Glutamatergic neuron (in vitro differentiated cells): ENCODE measurements at places on chromosomes 5 and 9.
A peak's percentile ranks its signal among the peaks of the same experiment; 100 is the strongest.

DNA sequence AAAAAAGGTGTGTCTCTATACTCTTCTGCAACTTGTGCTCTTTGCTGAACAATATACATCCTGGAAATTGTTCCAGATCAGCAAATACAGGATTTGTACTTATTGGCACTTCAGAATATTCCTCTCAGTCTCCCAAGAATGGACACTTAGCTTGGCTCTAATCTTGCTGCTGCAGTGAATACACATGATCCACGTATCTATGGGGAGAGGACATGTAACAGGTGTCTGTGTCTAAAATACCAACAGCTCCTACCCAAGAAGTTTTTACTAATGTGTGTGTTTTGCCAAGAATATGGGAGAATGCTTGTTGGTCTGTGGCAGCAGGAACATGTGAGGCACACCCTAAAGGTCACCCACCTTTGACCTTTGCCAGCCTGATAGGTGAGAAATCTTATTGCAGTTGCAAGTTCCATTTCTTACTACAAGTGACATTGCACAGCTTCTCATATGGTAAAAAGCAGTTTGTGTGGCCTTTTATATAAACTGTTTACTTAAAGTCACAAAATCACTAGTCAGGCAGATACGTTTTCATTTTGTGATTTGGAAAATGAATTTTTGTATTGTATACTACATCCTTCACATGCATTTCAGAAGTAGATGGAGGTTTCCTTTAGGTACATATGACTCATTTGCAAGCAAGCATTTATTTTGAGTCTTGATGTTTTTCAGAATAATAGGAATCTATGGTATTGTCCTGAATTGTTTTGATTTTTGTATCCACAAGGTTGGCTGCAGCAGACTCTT, 35.8 kb downstream of the PHF2 start:
- H3K27ac ChIP-seq: no peak overlapping the region
- peaks cover 13% of the 10 kb centered on the region for H3K36me3 ChIP-seq
- peaks cover 2% of the 10 kb centered on the region for H3K27me3 ChIP-seq
- H3K4me3 ChIP-seq: no peak overlapping the region

- H3K4me1 ChIP-seq: no peaks in the 10 kb centered on the region
- H3K27me3 ChIP-seq: no peaks in the 10 kb centered on the region
- no peak for DNase-seq
- H3K27ac ChIP-seq: no peak overlapping the region
Observed at GRCh38 chr5:83538786-83539462, 67.4 kb downstream of the VCAN start.

- H3K36me3 ChIP-seq: no peaks in the 10 kb centered on the region
- H3K4me3 ChIP-seq: no peak overlapping the region
- peaks cover 3% of the 10 kb centered on the region for H3K27me3 ChIP-seq
Observed at GRCh38 chr9:128026773-128027541, 40.2 kb downstream of the NAIF1 start.

- peaks cover 10% of the 10 kb centered on the region for H3K4me1 ChIP-seq
- no peak overlapping the region for H3K27ac ChIP-seq
- peaks cover 2% of the 10 kb centered on the region for H3K27me3 ChIP-seq
- no peak overlapping the region for H3K4me3 ChIP-seq
Observed at GRCh38 chr9:16257604-16258003, 612.9 kb downstream of the BNC2 start.

GRCh38 chr5:38758774-38759600, 86.8 kb upstream of the OSMR start:
- no peak overlapping the region for H3K4me3 ChIP-seq
- DNase-seq: no peak
- H3K36me3 ChIP-seq: no peaks in the 10 kb centered on the region
- no peak overlapping the region for H3K27ac ChIP-seq
- H3K27me3 ChIP-seq: peaks cover 2% of the 10 kb centered on the region

DNA sequence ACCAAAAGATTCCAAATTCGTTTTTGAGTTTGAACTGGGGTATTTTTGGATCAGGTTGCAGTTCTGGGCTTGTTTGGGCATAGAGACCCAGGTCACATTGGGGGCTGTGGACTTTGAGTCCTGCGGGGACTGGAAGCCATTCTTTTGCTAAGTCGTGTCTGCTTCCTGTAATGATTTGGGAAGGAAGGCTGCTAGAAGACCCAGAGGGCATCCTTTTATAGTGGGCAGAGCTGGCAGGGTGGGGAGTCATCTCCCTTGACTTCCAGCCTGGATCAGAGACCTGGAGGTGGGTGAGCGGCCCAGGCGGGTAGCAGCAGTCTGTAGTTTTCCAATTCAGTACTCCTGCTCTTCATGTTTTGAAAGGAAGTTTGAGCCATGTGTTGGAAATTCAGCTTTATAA, 11.3 kb downstream of the ZNF618 start:
- DNase-seq: no peak
- peaks cover 3% of the 10 kb centered on the region for H3K27me3 ChIP-seq
- H3K36me3 ChIP-seq: peaks cover 9% of the 10 kb centered on the region

DNA sequence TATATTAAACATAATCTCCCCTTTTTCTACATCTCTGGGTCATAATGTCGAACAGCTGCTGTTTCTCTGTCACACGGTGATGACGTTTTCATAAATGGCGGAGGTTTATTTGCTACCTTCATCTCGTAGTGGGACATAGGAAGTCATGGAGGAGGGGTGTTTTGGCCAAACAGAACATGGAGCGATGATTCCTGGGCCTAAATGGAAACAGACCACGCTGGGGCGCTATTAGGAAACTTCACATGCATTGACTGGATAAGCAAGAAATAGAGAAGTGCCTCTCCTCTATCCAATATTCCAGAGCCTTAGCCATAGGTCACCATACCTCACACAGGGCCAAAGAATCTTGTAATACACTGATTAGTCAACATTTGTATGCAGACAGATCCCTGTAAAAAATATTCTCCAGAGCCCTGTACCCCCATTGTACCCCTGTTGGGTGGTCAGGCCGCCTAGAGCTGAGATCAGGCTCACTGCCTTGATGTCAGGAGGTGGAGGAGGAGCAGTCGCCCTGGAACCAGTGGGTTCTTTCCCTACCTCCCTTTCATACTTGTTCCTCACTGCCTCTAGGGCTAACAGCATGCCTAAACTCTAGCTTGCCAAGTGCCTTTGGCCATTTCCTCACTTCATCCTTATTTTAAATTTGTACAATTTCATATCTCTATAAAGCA, 77.8 kb upstream of the SPIN1 start:
- peaks cover 3% of the 10 kb centered on the region for H3K4me1 ChIP-seq
- no peak overlapping the region for H3K4me3 ChIP-seq
- DNase-seq: no peak
- H3K27me3 ChIP-seq: no peaks in the 10 kb centered on the region

DNA sequence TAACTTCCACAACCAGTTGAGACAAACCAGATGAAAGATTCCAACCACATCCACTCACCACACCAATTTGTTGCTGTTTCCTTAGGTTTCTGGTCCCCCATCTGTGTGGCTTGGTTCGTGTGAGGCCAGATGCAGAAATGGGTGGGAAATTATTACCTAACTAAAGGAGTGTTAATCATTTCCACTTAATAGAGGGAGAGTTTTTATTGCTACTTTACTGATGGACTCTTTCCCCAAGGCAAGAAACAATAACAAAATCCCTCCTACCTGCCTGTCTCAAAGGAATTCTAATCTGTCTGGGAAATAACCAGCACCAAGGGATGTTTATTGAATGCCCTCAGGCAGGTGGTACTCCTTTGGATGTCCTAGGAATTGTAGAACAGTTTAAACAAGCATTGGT, 76.3 kb downstream of the TMEM167A start:
- H3K4me1 ChIP-seq: peaks cover 40% of the 10 kb centered on the region
- H3K27ac ChIP-seq: peak overlapping the region; percentile 46
- no peaks in the 10 kb centered on the region for H3K27me3 ChIP-seq
- DNase-seq: no peak
- no peaks in the 10 kb centered on the region for H3K36me3 ChIP-seq

- H3K27ac ChIP-seq: no peak overlapping the region
- H3K36me3 ChIP-seq: no peaks in the 10 kb centered on the region
- H3K27me3 ChIP-seq: peaks cover 4% of the 10 kb centered on the region
- no peak overlapping the region for H3K4me3 ChIP-seq
- DNase-seq: no peak
Observed at GRCh38 chr5:80103371-80103770, 68.2 kb downstream of the THBS4 start.

- peaks cover 14% of the 10 kb centered on the region for H3K36me3 ChIP-seq
- DNase-seq: no peak
- no peak overlapping the region for H3K4me3 ChIP-seq
- H3K27me3 ChIP-seq: peaks cover 12% of the 10 kb centered on the region
- H3K4me1 ChIP-seq: peaks cover 23% of the 10 kb centered on the region
Observed at GRCh38 chr5:10630126-10630525, 66.3 kb downstream of the ANKRD33B start.

- H3K4me1 ChIP-seq: no peaks in the 10 kb centered on the region
- H3K4me3 ChIP-seq: no peak overlapping the region
Observed at GRCh38 chr9:124197177-124198095, 60.3 kb upstream of the NEK6 start.

DNA sequence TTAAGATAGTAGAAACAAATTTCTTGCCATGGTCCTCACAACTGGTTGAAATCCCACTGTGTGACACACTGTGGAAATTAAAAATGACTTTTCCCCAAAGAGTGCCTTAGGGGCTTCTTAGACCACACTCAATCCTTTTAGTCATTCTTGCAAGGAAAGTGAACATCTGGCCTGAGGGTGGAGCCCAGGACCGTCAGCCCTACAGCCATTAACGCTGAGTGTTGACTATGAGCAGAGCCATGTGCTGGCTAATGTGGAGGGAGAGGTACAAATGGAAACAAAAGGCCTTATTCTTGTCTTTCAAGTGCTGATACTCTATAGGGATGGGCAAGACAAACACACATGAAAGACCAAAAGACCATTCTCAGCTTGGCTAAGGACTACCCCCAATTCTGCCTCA, 456.5 kb downstream of the ZSWIM6 start:
- H3K4me1 ChIP-seq: peaks cover 14% of the 10 kb centered on the region
- DNase-seq: no peak
- peaks cover 4% of the 10 kb centered on the region for H3K36me3 ChIP-seq

- H3K27ac ChIP-seq: no peak overlapping the region
- no peaks in the 10 kb centered on the region for H3K36me3 ChIP-seq
- no peak overlapping the region for H3K4me3 ChIP-seq
Observed at GRCh38 chr9:14423815-14424261, 109.9 kb upstream of the NFIB start.

DNA sequence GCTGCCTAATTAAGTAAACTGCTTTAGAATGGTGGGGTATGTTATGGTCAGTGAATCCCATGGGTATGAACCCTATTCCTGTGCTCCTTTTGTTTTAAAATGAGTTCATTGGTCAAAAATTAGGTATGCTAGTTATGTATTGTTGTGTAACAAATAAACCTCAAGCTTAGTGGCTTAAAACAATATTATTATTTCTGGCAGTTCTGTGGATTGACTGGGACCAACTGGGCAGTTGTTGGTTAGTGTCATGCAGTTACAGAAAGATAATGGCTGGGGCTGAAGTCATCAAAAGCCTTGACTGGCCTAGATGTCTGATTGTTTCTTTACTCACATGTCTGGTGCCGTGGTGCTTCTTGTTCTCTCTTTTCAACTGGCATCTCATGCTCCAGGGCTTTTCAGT, 8.9 kb upstream of the PTAR1 start:
- no peak overlapping the region for H3K4me3 ChIP-seq
- H3K27ac ChIP-seq: no peak overlapping the region
- no peak for DNase-seq
- H3K4me1 ChIP-seq: peaks cover 3% of the 10 kb centered on the region
- no peaks in the 10 kb centered on the region for H3K27me3 ChIP-seq

GRCh38 chr9:99964336-99964735, 57.9 kb downstream of the STX17 start:
- no peak overlapping the region for H3K27ac ChIP-seq
- H3K4me3 ChIP-seq: no peak overlapping the region
- H3K4me1 ChIP-seq: no peaks in the 10 kb centered on the region
- DNase-seq: no peak
- H3K27me3 ChIP-seq: no peaks in the 10 kb centered on the region

DNA sequence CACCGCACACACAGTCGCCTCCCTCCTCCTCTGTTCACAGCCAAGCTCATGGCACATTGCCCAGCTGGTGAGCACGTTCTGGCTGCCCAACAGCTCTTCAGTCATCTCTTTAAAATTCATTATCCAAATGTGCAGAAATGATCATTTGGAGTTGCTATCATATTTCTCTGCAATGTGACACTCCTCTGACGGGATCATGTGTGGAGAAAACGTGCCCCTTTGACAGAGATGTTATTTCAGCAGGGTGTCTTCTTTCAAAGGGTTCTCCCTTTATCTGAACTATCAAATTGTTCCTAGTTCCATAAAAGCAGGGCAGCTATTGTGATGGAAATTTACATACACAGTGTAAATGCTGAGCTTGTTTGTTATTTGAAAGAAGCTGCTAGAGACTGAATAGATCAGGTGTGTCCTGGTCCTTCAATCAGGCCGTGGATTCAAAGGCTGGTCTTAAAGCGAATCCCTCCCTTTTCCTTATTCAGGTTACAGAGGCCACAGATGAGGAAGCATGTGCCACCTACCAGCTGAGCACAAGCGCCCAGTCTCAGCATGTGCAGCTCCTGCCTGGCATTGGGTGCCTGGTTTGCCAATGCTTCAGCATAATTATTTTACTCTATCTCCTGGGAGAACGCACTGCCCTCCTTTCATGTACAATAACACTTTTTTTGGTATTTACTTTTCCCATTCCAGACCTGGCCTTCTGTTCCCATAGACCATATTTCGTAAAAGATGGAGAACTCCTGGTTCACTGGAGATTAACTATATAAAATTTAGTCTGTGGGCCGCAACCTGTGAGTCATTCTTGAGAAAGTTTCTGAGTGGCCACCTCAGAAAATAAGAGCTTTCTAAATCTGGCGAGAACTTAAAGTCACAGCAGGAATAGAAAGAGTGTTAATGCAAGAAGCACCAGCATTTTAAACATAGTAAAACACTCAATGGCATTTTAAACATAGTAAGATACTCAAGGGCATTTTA, 433.7 kb downstream of the ENC1 start:
- no peak overlapping the region for H3K4me3 ChIP-seq
- no peak overlapping the region for H3K27ac ChIP-seq
- no peaks in the 10 kb centered on the region for H3K27me3 ChIP-seq
- DNase-seq: no peak

- no peaks in the 10 kb centered on the region for H3K27me3 ChIP-seq
Observed at GRCh38 chr5:14231890-14232289, 88.7 kb downstream of the TRIO start.

DNA sequence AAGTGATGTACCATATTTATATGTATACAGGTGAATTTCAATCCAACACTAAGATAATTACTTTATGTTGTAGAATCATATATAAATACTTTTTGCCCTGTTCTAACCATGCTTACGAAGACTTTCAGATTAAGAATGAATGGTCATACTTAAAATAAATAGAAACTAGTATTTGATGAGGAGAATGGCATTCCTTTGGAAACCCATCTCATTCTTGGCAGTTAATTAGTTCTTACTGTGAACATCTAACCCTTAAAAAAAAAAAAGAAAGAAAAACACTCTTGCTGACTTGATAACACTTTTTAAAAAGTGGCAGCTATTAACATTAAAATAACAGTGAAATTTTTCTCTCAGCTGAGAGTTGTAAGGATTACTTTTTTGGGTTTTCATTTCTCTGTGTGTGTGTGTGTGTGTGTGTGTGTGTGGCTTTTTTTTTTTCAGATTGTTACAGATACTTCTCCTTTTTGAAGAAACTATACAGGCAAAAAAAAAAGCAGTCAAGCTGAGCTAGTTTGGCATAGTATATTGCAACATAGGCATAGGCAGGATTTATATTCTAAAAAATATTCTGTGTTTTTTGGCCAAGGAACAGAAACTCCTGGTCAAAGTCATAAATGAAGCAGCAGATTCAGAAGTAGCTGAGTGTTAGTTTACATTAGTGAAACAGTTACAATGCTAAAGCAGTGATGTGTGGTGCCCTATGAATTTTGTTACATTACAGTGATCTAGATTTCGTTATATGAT, 163.5 kb downstream of the CD180 start:
- H3K27me3 ChIP-seq: peaks cover 1% of the 10 kb centered on the region
- peaks cover 2% of the 10 kb centered on the region for H3K4me1 ChIP-seq
- H3K27ac ChIP-seq: no peak overlapping the region
- H3K36me3 ChIP-seq: no peaks in the 10 kb centered on the region
- no peak overlapping the region for H3K4me3 ChIP-seq
- DNase-seq: no peak
